ENCODE measurements at places on chromosomes 12 and 14.

GRCh38 chr12:84157170-84157569 is 755.4 kb downstream of the SLC6A15 start:
- no peak for DNase-seq

DNA sequence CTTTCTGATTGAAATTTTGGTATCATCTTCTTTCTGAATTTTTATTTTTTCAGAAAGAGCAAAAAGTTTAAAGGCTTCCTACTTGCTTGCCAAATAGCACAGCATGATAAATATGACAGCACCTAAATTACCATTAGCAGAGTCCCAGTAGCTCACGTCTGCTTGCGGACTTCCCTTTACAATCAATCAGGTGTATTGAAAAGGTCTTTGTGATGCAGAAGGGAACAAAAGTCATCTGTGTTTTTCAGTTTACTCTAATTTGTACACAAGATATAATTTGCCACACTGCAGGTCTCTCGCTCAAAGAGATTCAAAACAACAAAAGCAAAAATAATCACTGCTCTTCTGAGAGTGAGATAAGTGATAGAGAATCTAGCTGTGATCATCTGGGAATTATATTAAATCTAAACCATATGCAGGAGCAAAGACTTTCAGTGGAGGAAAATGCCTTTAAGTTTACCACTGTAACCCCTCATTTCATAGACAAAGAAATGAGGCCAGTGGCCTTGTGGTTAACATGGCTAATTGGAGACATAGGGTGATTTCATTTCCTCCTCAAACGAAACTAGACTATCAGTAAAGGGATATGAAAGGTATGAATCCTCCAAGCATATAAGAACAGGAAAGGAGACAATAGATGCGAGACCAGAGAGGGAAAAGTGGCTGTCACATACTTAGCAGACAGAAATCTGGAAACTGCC is 240.8 kb upstream of the TMPO start:
- no peak for DNase-seq

GRCh38 chr14:41586237-41586636 is 20.4 kb upstream of the LRFN5 start:
- no peak for DNase-seq

- DNase-seq = no peak
Measured at GRCh38 chr14:51933191-51933590, 56.2 kb upstream of the RTRAF start.

- no peak for DNase-seq
Measured at GRCh38 chr12:42716491-42716891, 126.9 kb upstream of the PRICKLE1 start.

GRCh38 chr14:94628578-94628977 is 16.4 kb downstream of the SERPINA3 start:
- no peak for DNase-seq

- no peak for DNase-seq
Measured at GRCh38 chr12:20629414-20630156, 65.5 kb upstream of the SLCO1C1 start.

DNA sequence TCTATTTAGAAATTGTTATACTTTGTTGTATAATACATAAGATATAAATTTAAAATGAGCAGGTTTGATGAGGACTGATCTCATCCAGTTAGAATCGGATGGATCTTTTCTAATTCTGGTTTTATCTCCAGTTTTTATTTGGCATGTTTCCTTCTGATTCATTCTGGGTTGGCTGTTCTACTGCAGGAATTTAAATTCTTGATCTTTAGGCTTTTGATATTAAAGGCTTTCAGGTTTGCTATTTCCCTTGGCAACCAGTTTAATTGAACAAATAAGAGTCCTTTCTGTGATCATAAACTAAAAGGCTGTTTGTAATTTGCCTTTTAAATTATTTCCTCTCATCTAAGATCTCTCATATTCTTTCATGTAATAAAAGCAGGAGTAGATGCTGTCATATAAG is 83.4 kb downstream of the PDE6H start:
- DNase-seq = no peak

GRCh38 chr14:86481104-86481503 is 951.2 kb downstream of the FLRT2 start:
- no peak for DNase-seq

GRCh38 chr12:8687846-8688601 is 9.8 kb upstream of the RIMKLB start:
- DNase-seq = no peak

DNA sequence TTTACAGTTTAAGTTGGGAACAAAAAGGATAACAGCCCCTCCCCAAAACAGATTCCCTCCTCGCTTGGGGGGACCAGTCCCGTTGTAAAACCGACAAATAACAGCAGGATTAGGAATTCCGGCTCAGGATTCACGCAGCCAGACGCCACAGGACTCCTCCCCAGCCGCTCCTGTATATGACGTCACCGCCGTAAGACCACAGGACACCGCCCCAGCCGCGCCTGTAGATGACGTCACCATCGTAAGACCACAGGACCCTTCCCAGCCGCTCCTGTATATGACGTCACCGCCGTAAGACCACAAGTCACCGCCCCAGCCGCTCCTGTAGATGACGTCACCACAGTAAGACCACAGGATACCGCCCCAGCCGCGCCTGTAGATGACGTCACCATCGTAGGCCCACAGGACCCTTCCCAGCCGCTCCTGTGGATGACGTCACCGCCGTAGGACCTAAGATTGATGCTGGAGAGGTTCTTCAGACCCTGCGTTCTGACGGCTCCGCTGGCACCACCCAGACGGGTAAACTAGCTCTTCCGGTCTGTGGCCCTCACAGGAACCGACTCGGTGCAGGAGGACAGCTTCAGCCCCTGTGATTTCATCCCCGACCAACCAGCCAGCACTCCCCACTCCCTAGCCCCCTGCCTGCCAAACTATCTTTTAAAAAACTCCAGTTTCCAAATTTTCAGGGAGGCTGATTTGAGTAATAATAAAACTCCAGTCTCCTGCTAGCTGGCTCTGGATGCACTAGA is 43.9 kb upstream of the FBRSL1 start:
- DNase-seq = peak; percentile 83

DNA sequence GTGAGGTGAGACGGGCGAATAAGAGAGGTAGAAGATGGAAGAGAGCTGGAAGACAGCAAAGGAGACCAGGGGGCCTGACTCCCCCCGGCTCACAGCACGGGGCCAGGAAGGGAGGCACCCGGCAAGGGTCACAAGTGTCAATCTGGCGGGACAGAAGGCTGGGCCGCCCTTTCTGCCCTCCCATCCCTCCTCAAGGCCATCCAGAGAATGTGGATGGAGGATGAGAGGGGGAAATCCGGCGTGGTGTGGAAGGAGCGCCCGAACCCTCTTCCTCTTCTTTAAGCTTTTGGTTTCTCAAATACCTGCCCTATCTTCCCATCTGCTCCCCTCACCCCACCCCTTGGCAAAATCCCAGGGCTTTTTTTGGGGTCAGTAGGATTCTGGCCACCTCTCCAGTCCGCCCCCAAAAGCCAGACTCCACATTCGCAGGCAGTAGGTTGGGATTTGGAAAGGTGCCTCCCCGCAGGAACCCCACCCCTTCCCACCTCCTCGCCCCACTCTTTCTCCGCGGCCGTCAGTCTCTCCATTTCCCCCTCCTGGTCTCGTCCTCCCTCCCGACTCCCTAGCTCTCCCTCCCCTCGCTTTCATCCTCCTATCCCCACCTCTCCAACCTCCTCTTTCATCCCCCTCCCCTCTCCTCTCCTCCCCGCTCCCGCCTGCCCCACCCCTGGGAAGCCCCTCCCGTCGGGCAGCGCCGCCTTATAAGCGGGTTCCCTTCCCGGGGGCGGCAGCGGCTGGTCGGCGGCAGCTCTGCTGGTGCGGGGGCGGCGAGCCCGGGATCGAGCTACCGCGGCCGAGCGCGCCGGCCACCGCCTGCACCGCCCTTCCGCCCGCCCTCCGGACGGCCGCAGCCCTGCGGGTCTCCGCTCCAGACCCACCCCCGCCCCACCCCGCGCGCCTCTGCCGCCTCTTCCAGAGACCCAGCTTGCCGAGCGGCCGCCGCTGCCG is at the start of gene PTMS:
PTMS (plus strand) TSS at position 730 of the 948 bp plus-strand sequence. CDS start 343 bp downstream, outside the sequence.
- DNase-seq = peak; percentile 93

GRCh38 chr12:29692237-29692636 is 91.5 kb downstream of the TMTC1 start:
- DNase-seq = no peak

DNA sequence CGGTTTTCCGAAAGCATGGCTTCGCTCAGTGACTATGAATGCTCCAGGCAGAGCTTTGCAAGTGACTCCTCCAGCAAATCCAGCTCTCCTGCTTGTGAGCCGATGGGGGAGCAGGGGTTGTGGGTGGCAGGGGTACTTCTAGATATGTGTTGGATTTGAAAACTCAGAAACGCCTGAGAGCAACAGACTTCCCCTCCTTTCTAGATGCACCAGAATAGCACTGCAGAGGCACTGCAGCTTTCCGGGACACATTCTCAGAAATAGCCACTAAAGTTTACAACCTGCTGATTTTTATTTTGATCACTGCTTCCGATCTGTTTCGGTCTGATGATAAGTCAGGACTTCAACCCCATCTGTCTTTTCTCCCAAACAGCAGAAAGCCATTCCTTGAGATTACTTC is 8.6 kb downstream of the TCP11L2 start:
- DNase-seq = no peak

- DNase-seq = no peak
Measured at GRCh38 chr12:52909331-52909730, 4.5 kb upstream of the KRT8 start.

GRCh38 chr12:93148412-93148811 is 219.3 kb upstream of the EEA1 start:
- DNase-seq = peak; percentile 69

DNA sequence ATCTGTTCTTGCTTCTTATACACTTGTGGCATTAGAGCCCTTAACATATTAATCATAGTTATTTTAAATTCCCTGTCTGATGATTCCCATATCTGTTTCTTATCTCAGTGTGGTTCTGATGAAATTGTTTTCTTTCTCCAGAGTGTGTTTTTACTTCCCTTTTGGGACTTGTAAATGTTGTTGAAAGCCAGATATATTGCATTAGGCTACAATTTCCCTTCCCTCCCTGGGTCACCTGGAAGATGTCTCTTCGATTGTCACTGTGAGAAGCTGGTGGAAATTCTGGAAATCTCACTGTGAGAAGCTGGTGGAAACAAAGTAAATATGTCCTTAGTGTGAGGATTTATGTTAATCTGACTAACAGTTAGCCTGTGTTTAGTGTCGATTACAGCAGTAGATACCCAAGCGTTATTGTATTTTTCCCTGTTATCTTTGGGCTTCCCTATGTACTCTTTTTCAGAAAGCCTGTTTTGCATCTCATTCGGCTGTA is 717.3 kb downstream of the TRHDE start:
- no peak for DNase-seq

DNA sequence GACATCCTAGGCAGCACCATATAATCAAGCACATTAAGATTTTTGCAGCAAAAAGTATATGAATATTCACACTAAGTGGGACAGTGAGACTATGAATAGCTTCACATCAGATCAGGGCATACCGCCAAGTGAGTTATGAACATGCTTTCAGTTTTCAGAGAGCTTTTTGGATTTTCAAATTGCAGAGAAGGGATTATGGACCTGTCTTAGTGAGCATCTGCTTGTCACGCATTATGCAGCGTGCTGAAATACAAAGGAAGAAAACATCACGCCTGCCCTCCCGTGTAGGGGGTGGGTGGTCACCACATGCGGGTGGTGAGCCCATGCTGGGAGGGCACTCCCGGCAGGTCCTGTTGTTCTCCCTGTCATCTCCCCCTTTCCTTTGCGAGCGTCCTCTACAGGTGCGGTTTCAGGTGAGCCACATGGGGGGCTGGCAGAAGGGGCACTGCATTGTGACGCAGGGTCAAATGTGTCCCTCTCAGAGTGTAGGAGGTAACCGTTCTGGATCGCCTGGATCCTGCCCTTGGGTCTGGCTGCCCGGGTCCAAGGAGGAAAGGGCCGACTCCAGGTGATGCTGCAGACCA is 42.6 kb downstream of the TRAF3 start:
- peak; percentile 61 for DNase-seq

DNA sequence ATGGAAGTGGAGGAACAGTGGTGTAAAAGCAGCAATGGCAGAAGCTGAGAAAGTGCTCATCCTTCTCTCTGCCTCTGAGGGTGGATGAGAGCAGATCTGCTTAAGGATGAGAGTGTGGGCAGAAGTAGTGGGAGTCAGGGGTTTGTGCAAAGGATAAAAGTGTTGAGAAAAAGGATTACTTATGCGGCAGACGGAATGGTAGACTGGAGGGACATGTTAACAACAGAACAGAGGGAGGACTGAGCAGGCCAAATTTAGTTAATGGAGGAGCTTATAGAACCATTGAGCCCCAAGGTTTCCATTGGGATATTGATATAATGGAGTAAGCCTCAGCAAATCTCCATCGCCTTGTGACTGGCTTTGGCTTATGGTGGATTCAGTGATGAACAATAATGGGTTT is 25.5 kb downstream of the TRHDE start:
- peak; percentile 81 for DNase-seq

- DNase-seq = no peak
Measured at GRCh38 chr12:13313886-13314285, 117.4 kb downstream of the EMP1 start.

DNA sequence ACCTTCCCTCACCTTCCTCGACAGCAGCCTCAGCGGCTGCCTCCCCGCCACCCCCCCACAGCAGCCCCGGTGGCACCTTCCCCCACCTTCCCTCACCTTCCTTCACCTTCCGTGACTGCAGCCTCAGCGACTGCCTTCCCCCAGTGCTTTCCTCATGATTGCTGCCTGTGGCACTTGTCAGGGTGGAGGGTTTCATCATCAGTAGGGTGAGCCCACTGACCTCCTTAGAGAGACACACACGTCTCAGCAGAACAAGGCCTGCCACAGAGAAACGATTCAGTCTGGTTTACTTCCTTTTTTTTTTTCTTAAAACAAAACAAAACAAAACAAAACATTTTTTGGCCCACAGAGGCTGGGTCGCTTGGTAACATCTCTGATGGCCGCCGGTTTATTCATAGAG is 75.0 kb downstream of the EP400 start:
- DNase-seq = no peak

GRCh38 chr12:4280351-4281163 is 7.0 kb downstream of the CCND2 start:
- DNase-seq = no peak

- no peak for DNase-seq
Measured at GRCh38 chr12:125861299-125862281, 796.4 kb downstream of the AACS start.

DNA sequence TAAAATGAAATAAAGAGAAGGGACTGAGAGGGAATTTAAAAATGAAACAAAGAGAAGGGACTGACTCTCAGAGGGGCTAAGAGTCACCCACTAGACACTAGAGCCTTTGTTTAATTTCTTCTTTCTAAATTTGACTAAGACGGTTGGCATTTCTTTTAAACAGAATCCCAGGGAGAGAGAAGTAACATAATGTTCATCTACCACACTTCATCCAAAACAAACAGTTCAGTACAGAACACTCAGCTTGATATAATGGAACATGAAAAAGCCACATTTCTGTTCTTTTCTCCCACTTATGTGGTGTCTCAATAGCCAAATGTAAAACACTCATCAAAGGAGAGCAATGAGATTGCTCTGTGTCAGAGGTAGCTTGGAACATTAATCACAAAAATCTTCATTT is 10.1 kb upstream of the NT5DC3 start:
- DNase-seq = no peak

DNA sequence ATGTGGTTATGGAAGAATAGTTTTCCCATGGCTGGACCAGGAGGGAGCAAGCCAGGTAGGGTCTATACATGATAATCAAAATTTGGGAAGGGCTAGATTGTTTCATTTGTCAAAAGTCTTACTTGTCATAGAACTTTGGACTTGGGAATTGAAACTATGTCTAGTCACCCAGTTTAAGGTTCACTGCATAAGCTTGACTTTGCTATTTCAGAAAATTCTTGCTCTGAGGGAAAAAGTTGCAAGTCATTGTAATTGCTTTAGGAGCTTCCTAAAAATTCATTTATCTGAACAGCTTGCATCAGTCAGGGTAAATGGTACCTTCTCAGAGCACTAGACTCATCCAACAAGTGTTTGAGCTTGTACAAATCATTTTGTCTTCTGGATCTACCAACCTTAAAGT is 1194.7 kb downstream of the GALC start:
- DNase-seq = no peak
